ENCODE measurements at places on chromosomes 11 and 22.

GRCh38 chr11:122101625-122102291 is 14.3 kb downstream of the BLID start:
- peak; percentile 24 for DNase-seq

- DNase-seq, result no peak
Observed at GRCh38 chr11:34311126-34311525, 46.7 kb downstream of the ABTB2 start.

GRCh38 chr22:17343766-17344165 is 25.5 kb upstream of the CECR2 start:
- no peak for DNase-seq

GRCh38 chr11:113201054-113201818 is 113.1 kb upstream of the TTC12 start:
- no peak for DNase-seq

- peak; percentile 35 for DNase-seq
Observed at GRCh38 chr22:45083659-45084305, 74.0 kb upstream of the PHF21B start.

DNA sequence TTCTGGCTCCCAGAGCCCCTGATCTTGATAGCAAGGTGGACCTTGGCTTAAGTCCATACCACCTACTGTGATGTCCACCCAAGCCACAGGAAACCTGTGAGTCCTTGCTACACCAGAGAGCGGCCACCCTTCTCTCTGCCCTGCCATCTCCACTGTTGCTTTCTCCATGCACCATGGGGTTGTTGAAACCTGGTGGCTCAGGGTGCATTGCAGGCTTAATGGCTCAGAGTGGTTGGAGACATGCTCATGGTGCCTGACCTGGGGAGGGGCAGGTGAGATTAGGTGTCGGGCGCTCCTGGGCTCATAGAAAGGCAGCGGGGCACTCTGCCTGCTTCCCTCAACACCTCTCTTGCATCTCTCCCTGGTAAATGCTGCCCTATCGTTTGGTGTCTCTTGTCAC is 25.0 kb upstream of the CACNG2 start:
- DNase-seq, result no peak

DNA sequence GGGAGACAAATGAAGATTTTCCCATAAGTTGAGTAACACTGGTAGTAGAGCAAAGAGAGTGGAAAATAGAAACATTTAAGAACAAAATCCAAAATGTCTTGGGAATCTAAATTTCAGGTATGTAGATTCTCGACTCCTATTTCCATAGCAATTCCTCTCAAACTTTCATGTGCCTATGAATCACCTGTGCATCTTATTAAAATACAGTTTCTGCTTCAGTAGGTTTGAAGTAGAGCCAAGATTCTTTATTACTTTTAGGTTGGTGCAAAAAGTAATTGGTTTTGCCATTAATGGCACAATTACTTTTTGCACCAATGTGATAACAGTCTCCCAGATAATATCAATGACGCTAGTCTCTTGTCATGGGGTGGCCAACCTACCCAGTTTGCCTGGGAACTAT is 115.3 kb upstream of the SLC5A12 start:
- no peak for DNase-seq

All from hepatic stellate cell (primary cell).